Nephron progenitor cell (in vitro differentiated cells): ENCODE measurements at places on chromosomes 2 and 18.

DNA sequence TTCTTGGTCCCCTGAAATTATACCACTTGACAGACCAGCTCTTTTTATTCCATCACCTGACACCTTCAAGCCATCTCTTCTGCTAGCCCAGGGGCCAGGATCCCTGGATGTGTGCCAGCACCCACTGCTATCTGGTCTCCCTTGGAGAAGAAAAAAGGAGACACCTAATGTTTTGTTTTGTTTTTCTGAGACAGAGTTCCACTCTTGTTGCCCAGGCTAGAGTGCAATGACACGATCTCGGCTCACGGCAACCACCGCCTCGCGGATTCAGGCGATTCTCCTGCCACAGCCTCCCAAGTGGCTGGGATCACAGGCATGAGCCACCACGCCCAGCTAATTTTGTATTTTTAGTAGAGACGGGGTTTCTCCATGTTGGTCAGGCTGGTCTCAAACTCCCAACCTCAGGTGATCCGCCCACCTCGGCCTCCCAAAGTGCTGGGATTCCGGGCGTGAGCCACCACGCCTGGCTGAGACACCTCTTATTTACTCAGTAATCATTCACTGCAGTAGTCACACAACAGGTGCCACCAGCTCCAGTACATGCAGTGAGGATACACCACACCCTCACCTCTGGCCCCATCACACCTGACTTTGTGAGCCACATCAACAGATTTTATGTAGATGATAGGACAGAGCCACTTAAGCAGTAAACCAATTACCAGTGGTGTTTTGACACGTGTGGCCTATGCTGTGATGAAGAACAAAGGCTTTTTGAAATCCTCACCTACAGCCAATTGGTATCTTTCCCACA is 42.8 kb upstream of the PCBP1 start:
- no peak for DNase-seq

DNA sequence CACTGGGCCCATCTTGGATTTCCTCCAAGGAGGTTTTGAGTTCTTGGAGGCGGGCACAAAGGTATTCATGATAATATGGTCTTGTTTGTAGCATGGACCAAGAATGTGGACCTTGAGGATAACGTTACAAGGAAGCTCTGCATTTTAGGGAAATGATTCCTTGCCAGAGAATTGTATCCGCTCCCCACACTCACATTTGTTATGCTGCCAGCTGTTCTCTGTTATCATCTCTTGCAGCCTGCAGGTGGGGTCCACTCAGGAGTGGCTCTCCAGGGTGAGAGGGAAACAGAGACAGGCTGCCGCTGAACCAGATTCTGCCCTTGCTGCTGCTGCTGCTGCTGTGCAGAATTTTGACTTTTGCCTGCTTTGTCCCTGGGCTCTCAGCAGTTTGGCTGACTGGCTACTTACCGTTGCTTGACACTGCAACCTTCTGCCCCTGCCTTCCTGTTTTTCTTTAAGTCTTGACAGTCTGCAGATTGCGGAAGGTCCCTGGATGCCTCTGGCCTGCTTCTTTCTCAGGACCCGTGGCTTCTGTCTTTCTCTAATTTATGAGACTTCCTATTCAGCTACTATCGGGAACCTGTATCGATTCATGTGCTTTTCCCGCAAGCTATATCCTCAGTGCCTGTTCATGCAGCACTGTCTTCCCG is 122.3 kb upstream of the DOCK10 start:
- no peak for DNase-seq

DNA sequence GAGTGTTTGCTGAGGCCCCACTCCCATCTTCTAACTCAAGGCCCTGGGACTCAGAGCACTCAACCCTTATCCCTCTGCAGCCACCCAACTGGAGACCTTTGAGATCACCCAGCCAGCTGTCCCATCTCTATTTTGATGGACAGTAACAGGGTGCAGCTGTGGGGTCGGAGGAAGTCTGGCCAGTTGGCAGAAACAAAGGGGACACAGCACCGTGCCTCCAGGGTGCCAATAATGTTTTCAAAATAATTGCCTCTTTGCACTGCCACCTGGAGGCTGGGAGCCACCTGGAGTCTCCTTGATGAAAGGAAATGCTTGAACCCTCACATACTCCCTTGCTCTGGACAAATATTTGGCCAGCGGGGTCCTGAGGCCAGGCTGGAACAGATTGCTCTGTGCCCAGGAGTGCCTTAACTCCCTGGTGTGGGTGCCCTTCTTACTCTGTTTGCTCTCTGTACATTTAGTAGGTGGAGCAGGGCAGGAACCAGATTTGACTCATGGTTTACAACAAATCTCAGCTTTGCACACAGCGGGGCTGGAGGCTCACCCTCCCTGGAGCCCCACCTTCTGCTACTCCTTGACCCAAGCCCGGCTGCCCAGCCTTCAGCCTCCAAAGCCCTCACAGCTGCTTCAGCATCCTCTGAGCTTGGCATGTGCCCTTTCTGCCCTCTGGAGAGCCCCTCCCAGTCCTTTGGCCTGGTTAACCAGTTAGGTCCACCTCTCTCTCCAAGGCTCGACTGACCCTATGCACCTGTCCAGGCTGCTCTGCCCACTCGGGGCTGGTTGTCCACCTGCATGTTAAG is 17.2 kb downstream of the MAL start:
- DNase-seq = no peak

- no peak for DNase-seq
These were observed 35.6 kb upstream of the APCDD1 start for GRCh38 chr18:10418836-10419235.

DNA sequence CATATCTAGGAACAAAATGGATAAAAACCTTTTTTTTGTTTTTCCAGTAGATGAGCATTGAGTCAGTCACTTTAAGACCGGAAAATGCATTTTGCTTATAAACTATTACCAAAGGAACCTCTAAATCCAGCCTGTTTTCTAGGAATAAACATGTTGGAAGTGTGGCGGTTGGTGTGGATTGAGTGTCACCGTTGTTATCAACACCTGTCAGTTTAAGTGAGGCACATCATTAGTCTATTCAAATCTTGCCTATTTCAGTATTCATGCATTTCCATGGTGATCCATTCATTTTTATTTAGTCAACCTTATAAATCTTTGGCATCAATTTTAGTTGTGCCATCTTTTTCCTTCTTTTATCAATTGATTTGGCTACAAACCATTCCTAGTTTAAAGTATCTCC is 3.3 kb downstream of the KLHL29 start:
- no peak for DNase-seq

GRCh38 chr2:231050018-231050901 is 6.4 kb upstream of the PSMD1 start:
- no peak for DNase-seq

- DNase-seq = no peak
These were observed 41.5 kb downstream of the SLC38A11 start for GRCh38 chr2:164913640-164914350.

DNA sequence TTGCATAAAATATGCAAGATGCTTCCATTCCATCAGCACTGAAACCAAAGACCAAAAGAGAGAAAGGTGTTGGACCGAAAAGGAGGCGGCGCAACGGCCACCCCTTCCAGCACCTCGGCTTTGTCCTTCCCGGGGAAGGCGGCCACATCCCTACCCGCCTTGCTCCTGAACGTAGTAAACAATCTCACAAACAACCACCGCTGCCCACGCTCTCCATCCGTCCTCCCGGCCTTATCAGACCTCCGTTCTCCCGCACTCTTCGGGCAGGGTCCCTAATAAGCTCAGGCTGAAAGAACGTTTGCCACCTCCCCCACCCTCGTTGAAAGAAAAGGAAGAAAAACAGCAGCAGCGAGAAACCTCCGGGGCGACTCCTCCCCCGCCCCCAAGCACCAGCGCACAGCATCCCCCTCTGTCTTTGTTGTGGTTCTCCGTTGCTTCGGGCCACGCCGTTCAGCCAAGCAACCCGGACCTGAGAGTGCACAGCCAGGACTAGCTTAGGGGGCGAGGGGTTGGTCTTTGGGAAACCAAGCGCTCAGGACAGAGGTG is 4.4 kb downstream of the EVX2 start:
- DNase-seq = peak; percentile 44

DNA sequence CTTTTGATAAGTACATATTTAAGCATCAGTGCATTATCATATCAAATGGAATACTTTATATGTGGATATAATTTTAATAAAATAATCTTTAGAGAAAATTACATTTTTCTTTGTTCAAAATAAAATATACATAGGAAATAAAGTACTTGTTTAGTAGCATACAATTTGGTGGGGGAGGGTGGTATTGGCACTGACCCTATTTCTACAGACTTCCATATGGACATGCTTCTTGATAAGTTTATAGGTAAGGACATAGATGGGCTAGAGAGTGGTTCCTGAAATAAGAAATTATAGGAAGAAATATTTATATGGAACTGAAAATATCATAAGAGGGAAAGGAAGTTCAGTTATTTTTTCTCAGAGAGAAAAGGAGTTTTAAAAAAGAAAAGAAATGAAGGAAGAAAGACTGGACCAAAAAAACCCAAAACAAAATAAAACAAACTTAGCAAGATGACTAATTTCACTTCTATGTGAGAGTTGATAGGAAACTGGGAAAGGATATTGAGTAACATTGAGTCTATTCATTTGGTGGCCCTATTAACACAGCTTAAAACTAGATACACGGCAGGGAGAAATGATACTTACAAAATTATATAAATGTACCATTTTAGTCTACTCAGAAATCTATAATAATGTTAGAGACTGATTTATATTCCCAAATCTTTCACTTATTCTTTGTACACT is 505.9 kb downstream of the ERBB4 start:
- no peak for DNase-seq

- DNase-seq = no peak
These were observed 2.2 kb downstream of the ABI2 start for GRCh38 chr2:203330434-203330833.

GRCh38 chr2:98825020-98825350 is 94.1 kb upstream of the MGAT4A start:
- DNase-seq = no peak

- DNase-seq = no peak
These were observed 26.9 kb upstream of the ALKAL2 start for GRCh38 chr2:314561-315336.

DNA sequence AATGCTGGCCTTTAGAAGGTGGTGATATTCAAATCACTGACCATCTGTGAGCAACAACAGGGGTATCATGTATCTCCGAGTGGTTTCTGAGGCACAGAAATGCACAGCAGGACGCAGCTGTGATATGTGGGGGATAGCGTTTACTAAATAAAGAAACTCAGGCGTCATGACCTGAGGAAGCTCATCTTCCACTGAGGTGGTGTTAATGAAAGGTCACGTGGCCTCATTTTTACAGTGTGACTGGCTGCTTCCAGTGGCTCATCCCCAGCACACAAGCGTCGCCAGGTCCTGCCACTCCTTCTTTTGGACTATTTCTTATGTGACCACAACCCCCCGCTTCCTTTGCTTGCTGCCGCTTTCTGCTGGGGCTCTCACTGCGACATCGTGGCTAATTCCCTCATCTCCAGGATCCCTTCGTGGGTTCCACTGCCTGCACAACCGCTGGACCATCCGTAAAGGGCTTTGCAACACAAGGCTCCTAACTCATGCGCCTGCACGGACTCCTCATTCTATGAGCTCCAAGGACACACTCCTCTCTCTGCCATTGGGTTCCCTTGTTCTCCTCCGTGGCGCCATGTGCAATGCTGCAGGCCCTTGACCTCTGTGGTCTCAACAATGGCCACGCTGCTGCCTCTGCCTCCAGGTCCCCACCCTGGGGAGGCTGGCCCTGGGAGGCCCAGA is 109.3 kb downstream of the MBP start:
- DNase-seq = no peak

DNA sequence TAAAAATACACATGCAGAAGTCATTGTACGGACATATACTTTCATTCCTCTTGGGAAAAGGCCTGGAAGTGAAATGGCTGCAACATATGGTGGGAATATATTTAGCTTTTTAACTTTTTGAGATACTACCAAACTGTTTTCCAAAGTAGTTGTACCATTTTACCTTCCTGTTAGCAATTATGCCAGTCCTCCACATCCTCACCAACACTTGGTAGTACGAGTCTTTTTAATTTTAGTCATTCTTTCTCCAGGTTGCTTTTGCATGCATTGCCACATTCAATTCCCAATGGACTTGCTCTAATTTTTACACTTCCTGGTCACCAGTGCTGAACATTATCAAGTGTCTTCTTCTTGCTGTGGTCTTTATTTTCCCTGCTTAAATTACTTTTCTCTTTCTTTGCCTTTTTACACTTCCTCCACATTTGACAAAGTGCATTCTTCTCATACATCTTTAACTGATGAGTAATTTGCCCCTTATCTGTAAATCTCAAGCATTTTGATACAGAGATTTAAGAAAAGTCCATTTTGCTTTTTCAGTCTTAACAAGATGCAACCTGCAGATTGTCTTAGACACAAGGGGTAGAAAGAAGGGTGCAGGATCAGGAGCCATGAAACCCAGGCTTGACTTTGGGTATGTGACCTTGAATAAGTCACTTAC is 14.5 kb downstream of the VIT start:
- no peak for DNase-seq

DNA sequence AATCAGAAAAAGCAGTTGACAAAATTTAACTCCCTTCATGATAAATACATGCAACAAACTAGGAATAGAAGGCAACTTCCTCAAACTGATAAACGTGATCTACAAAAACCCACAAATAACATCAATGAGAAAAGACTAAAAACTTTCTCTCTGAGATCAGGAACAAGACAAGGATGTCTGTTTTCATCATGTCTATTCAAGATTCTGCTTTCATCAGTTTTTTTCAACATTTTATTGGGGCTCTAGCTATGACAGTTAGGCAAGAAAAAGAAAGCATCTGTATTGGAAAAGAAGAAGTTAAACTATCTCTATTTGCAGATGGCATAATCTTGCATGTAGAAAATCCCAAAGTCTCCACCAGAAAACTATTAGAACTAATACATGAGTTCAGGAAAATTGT is 12.3 kb upstream of the CHST10 start:
- DNase-seq = no peak

DNA sequence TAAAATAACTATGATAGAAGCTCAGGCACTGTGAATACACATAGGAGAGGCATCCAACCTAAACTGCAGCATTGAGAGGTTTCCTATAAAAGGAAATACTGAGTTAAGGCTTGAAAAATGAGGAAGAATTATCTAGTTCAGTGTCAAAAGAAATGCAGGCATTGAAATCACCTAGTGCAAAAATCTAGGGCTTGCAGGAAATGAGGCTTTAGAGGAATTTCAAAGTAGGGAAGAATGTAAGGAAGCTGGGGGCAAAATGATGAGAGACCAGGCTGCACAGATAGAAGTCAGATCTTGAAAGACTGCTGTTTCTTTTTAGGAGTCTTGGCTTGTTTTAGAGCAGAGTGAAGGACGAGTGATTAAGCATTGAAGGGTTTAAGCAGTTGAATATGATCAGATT is 28.1 kb upstream of the SCYGR2 start:
- no peak for DNase-seq

- no peak for DNase-seq
These were observed 193.2 kb downstream of the CDH2 start for GRCh38 chr18:27983780-27984179.

GRCh38 chr18:46910856-46911255 is 6.5 kb downstream of the PIAS2 start:
- no peak for DNase-seq
